CD14-positive monocyte (primary cell): ENCODE measurements at places on chromosomes 7 and 10.

DNA sequence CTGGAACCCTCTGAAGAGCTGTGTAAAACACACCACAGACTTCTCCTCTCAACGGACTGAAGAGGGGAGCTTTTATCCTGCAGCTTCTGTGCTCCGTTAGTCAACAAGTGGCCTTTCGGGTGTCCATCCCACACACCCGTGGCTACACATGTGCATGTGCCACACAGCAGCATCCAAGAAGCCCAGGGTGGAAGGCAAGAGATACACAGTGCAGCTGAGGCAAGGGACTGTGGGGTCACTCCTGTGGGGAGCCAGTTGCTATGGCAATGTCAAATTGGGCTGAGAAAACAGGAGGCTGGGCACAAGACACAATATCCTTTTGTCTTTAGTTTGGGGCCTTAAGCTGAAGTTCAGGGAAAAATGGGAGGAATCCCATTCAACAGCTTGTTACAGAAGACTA, 28.7 kb downstream of the NET1 start:
- no peak for DNase-seq

DNA sequence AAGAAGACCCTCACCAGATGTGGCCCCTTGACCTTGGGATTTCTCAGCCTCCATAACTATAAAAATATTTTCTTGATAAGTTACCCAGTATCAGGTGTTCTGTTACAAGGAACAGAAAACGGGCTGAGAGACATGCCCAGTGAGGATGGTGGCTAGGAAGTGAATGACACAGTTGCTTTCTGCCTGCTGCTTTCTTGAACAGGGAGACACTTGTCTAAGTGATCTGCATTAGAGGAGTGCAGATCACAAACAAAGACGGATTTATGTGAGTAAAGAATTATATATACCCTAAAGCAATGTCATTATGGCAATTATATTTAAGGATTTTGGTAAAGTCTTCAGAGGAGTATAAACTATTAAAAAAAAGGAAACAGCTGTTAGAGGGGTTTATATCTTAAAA, 169.2 kb upstream of the AHR start:
- no peak for DNase-seq

DNA sequence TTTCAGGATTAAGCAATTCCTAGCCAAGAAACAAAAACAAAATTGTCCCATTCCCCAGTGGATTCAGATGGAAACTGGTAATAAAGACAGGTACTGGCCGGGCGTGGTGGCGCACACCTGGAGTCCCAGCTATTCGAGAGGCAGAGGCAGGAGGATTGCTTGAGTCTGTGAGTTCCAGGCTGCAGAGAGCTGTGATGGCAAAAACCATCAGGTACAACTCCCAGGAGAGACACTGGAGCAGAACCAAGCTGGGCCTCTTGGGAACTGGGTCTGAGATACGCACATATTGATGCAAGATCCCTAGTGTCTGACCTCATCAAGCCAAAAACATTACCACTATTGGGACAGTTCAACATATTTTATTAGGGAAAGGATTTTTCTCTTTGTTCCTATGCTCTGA, 84.0 kb upstream of the ANLN start:
- DNase-seq: no peak

DNA sequence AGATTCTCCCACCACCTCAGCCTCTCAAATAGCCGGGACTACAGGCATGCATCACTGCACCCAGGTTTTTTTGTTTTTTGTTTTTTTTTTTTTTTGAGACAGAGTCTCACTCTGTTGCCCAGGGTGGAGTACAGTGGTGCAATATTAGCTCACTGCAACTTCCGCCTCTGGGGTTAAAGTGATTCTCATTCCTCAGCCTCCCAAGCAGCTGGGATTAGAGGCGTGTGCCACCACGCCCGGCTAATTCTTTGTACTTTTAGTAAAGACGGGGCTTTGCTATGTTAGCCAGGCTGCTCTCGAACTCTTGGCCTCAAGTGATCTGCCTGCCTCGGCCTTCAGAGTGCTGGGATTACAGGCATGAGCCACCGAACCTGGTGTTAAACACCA, 107.5 kb upstream of the KIF5B start:
- no peak for DNase-seq
